ENCODE measurements at places on chromosomes 6 and 20.
A peak's percentile ranks its signal among the peaks of the same experiment; 100 is the strongest.

GRCh38 chr6:20464041-20464440 is 62.4 kb downstream of the E2F3 start:
- DNase-seq: no peak

DNA sequence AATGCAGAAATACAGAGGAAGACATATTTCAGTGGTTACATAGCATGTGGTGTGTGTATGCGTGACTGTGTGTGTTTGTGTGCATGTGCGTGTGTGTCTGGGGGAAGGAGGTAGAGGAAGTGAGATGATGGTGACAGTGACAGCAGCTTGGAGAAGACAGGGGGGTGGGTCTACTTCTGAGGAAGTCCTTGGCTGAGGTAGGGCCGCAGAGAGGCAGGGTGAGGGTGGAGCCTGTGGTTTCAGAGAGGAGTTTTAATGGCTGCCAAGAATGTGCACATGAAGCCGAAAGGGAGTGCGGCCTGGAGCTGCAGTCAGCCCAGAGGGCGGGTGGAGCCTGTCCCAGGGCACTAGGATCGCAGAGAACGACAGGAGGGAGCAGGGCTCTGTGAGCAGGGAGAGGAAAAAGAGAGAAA is 22.7 kb upstream of the RNF24 start:
- peak; percentile 59 for DNase-seq

DNA sequence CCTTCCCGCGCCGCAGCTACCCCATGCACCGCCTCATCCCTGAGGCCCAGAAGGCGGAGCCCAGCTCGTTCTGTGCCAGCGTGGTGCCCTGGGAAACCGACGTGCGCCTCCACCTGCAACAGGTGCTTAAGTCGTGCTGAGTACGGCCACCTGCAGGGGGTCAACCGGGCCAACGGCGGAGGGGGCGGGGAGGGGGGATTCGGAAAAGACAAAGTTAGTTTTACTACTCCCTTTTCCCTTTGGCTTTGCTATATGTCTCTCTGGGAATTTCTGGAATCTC is 168.9 kb downstream of the CDK19 start:
- no peak for DNase-seq

- no peak for DNase-seq
These were observed 138.2 kb upstream of the SLC22A16 start for GRCh38 chr6:110614586-110614985.

DNA sequence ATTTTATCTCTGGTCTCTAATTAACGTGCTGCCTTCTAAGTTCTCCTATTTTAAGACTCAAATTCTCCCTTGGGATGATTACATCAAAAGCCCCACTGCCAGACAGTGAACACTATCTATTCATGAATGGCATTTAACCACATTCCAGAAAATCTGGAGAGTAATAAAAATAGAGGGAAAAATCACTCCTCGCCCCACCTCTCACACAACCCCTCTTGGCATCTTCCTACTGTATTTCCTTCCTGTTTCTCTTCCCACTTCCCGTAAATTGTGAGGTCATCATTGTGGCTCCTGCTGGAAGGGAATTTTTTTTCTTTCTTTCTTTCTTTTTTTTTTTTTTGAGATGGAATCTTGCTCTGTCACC is 31.5 kb downstream of the RAB44 start:
- no peak for DNase-seq

DNA sequence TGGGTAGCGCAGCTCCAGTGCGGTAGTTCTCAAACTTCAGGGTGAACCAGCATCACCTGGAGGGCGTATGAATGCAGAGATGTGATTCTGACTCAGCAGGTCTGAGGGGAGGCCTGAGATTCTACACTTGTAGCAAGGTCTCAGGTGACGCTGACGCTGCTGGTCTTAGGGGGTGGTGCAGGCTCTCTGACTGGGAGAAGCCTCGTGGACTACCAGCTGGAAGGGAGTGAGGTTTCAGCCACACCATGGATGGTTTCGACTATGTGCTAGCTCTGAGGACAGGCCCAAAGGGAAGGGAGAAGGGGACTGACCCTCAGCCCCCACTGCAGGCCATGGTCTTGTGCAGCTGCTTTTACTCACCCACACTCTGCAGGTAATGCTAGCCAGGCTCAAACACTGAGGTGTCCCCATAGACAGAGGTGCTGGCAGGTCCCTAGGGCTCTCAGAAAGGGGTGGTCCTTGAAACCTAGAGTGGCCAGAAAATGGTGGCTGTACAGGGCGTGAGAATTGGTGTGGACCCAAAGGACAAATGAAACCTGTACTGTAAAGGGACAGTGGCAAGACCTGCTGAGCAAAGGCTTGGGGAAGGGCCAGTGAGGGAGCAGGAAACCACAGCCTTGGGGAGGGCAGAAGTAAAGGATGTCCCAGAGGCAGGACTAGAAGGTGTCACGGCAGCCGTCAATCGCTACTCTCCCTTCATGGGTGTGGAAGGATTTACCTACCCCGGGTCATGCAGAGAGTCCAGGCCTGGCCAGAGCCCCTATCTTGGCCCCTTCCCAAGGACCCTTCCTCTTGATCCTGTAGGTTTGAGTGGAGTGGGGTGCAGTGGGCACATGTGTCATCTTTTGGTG is 52.7 kb downstream of the EBF4 start:
- no peak for DNase-seq

- no peak for DNase-seq
These were observed 39.9 kb downstream of the ANKRD60 start for GRCh38 chr20:58188527-58188926.

DNA sequence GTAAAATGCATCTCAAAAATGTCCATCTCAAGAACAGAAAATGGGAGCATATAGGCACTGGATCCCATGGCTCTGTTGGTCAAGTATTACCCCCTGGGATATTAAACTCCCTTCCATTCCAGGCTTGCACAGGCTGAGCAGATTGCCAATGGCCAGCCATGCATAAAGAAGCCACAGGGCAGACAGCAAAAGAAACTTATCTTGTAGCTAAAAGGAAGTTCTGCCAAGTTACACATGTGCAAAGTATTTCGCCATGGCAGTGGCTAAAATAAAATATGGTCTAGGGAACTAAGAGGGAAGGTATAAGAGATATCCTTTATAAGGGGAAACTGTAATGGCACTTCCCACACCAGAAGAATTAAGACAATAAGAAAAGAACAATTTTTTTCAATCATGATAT is 415.6 kb upstream of the BTBD3 start:
- no peak for DNase-seq

DNA sequence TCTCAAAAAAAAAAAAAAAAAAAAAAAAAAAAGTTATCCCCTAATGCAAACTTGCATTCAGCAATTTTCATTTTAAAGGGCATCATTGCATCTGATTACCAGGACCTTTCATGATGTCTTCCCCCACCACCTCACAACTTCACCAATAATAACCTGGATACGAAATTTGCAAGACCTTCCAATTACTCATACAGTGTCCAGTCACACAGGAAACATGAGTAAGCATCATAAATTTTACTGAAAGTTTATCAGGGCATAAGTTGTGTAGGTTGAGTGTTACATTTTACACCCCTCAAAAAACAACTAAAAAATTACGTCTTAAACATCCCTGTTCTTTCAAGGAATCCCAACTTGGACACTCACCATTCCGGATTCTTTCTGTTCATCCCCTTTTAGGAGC is 79.1 kb upstream of the ANKEF1 start:
- DNase-seq: no peak

GRCh38 chr6:30740540-30740870 is 2.0 kb downstream of the FLOT1 start:
- no peak for DNase-seq

DNA sequence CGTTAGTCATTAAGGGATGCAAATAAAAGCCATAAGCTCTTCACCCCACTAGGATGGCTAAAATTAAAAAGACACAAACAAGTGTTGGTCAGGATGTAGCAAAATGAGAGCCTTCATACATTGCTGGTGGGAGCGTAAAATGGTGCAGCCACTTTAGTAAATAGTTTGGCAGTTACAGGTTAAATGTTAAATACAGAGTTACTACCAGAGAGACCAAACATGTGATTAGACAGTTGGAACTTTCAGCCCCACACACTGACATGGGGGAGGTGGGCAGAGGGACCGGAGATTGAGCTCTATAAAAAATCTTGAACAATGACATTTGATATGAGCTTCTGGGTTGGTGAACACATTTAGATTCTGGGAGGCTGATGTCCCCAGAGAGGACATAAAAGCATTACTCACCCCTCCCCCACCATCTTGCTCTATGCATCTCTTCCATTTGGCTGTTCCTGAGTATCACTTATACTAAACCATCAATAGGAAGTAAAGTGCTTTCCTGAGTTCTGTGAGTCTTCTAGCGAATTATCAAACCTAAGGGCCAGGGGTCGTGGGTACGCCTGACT is 20.4 kb upstream of the ZNF318 start:
- DNase-seq: no peak

DNA sequence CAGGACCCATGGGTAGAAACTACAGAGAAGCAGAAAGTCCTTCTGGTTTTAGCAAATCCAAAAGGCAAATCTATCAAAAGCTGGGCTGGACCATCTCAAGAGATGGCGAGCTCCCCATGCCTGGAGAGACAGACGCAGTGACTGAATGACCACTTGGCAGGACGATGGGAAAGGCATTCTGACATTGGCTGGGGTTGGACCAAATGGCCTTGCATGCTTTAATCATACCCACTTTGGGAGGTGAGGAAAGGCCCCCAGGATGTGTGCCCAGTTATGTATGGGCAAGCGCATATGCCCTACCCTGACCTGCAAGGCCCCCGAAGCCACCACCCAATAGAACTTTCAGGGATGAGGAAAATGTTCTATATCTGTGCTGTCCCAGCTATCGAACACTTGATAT is 45.1 kb downstream of the JPH2 start:
- no peak for DNase-seq

DNA sequence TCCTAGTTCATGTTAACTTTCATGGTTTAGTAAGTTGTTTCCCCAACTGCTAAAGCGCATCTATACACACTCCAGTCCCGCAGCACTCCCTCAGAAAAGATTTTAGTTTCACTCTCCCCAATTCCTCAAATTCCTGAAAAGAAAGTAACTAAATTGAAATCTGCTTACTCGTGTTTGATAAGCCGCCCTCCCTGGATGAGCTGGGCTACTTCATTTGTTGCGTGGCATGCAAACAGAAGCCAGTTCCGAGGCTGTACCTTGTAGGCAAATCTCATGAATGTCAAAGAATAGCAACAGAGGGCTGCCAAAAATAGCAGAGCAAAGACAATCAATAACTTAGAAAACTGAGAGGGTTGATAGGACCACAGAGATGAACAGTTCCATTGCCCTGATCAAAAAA is 16.9 kb downstream of the MPC1 start:
- no peak for DNase-seq

- DNase-seq: no peak
These were observed 54.1 kb upstream of the BCLAF1 start for GRCh38 chr6:136343700-136344099.

DNA sequence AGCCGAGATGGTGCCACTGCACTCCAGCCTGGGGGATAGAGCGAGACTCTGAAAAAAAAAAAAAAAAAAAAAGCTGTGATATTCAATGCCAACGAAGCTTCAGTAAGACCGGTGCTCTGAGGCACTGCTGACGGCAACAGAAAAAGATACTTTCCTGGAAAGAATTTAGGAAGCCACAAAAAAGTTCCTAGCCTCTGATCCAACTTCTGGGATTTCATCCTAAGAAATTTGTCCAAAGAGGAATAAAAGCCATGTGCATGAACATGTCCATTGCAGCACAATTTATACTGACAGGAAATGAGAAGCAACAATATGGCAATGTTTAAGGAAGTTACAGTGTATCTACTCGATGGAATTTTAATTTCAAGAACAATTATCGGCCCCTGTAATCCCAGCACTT is 24.5 kb upstream of the CARMIL1 start:
- DNase-seq: no peak

GRCh38 chr6:70107852-70108629 is 194.8 kb downstream of the COL9A1 start:
- no peak for DNase-seq

GRCh38 chr6:33199687-33200218 is 712 bp downstream of the RXRB start:
- peak; percentile 69 for DNase-seq

DNA sequence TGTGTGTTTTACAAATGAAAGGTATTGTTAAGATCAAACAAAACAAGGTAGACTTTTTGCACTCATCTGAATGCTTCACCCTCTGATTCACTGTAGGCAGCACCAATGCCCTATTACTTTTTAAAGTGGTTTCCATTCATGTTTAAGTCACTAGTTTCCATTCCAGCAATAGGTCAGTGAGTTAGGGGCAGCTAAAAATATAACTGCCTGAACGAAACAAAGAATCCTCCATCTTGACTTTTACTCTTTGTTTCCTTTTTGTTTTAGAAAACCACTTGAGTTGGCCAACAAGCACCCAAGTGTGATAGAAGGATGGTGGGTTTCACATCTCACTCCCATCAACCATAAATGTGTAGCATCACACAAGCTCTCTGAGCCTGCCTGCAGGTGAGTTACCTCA is 25.5 kb downstream of the CLIC5 start:
- no peak for DNase-seq

- no peak for DNase-seq
These were observed 76.7 kb downstream of the TFAP2A start for GRCh38 chr6:10338151-10338550.

GRCh38 chr20:48673507-48673906 is 154.3 kb downstream of the PREX1 start:
- DNase-seq: no peak

- no peak for DNase-seq
These were observed 11.1 kb downstream of the TPD52L1 start for GRCh38 chr6:125164696-125165095.

GRCh38 chr6:136609873-136610706 is 59.9 kb upstream of the MAP7 start:
- DNase-seq: no peak

DNA sequence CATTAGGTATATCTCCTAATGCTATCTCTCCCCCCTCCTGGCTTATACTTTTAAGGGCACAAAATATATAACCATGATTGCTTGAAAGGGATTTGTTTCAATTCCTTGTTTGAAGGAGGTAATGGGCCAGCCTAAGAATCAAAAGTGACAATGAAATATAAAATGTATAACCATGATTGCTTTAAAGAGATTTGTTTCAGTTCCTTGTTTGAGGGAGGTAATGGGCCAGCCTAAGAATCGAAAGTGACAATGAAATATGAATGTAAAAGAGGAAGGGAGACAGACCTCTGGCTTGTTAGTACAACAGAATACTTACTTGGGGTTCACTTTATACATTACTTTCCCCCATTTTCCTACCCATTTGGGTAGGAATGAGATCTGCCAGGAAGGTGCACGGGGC is 55.5 kb downstream of the FOXC1 start:
- no peak for DNase-seq

- no peak for DNase-seq
These were observed 99.0 kb upstream of the TNFAIP3 start for GRCh38 chr6:137767911-137768690.

DNA sequence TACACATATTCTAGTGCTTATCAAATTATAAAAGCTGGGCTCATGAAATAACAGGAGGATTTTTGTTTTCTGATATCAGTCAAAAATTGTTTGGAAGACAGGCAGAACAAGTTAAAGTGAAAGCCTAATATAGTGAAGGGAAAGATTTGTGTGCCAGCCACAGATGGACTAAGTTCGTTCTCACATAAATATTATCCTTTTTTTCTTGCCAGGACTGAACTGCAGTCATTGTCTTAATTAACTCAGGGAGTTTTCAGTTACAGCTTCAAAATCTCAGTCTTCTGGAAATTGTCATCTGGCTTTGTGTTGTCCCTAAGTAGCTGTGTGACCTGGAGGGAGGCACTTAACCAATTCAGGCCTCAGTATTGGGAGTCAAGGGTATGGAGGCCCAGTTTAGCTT is 40.7 kb downstream of the PLCB4 start:
- no peak for DNase-seq
